ENCODE measurements at places on chromosomes 12 and 14. TPM values are rescaled to one million over a fixed set of nuclear protein-coding genes. Genes with fewer than 3 reads are reported as not detected.

Gene RAN
- 1,163 TPM for total RNA-seq

Gene ADCY4
- 41.8 TPM for total RNA-seq

Gene REP15
- total RNA-seq = 1.3 TPM

Gene STYK1
- total RNA-seq = 21.8 TPM

Gene CLEC14A
- 256 TPM for total RNA-seq

Gene RND1
- total RNA-seq = 1.4 TPM

Gene SLC17A8
- not detected for total RNA-seq

DNA sequence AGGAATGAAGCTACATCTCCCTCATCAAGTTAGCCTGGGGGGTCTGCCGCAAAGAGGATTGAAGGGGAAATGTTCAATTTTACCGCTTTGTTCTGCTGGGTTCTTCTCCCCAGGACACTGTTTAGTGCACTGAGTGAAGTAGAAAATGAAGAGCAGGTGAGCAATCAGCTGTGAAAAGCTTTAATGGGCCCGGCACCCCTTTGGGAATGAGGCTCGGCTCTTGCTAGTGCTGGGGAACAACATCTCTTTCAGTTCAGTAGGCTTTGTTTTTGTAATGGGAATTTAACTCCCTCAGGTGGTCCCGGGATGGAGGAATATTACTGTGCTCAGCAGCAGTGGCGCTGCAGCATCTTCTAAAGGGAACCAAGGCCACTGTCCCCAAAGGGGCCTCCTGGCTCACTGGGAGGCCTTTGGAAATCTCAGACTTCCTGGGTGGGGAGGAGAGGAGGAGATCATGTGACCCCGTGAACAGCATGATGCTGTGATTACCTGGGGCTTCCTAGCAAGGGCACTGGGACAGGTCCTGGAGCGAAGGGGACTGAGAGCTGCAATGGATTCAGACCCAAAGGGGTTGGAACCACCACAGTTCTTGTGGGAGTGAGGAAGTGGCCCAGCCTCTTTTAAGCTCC lies 85.2 kb upstream of the MAX start:
- no peak for DNase-seq

GRCh38 chr12:41074473-41074769 lies 113.7 kb upstream of the PDZRN4 start:
- no peak for DNase-seq

- DNase-seq = no peak
These were observed 419.6 kb downstream of the MED13L start for GRCh38 chr12:115857923-115858322.

- no peak for DNase-seq
These were observed 45.6 kb downstream of the GPHB5 start for GRCh38 chr14:63273129-63273528.

DNA sequence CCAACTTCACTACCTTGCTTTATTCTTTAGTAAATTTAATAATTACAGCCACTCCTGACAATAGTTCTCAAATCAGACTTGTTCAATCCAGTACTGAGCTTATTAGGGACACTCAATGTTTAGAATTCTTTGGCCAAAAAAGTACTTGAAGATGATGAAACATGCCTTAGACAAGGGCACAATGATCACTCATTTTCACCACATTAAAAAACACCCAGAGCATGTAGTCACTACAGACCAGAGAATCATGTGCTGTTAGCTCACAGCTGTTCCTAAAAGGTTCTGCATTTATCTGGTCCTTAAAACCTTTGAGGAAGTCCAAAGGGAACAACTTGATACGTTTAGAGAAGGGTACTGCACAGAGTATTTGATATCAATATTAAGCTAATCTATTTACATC lies 98.7 kb downstream of the INSM2 start:
- DNase-seq = no peak

DNA sequence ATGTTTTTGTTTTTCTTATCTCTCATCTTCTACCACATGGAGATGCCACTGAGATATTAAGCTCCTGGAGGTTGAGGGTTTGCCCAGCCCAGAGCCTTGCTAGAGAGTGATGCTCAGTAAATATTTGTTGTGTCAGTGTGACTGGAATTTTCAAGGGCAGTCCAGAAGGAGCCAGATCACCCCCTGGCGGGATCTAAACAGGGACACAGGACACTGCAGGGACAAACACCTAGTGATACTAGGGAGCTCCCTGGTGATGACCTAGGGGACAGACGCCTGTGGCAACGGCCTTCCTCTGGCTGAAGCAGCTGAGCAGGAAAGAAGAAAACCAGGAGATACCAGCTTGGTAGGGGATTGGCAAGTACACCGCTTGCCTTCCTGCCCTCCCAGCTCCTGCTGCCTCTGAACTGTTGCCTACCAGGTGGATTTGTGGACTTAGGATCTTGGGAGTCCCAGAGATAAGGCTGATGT lies 714.4 kb upstream of the TBX3 start:
- DNase-seq = no peak

GRCh38 chr12:12032851-12033797 lies 37.6 kb upstream of the BCL2L14 start:
- peak; percentile 67 for DNase-seq

DNA sequence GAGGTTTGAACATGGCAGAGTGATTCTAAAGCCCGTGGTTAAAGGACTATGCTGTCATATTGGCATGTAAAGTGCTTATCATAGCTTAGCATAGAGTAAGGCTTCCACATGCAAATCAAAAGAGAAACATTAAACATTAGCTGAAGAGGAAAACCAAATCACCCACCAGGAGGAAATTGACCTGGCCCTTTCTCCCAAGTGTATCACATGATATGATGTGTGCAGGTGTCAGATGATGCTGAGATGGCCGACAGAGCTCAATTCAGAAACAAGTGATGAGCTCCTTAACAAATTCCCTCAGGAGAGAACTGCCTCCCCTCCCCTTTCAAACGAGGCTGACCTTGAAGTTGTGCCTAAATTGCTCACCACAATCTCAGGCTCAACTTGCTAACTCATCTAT lies 217.1 kb upstream of the BTG1 start:
- DNase-seq = no peak

GRCh38 chr12:5047729-5048128 lies 4.0 kb downstream of the KCNA5 start:
- DNase-seq = no peak

DNA sequence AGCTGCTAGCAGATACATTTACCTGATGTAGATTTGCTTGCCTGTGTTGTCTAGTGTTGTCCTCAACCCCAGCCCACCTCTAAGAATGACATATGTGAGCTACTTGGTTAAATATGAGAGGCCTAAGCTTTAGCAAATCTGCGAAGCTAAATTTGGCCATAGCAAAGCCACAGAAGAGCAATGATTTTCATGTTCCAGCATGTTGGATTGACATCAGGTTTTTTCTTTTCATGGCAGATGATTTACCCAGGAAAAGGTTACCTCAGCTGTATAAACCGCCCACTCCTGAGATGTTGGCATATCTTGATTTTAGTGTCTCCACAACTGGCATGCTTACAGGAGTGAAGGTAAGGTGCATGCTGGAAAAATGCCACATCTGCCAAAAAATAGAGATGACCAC lies 36.4 kb upstream of the ATF1 start:
- no peak for DNase-seq

GRCh38 chr12:27703720-27704452 lies 6.7 kb upstream of the MRPS35 start:
- DNase-seq = peak; percentile 39

- DNase-seq = no peak
These were observed 153.9 kb downstream of the CHST11 start for GRCh38 chr12:104610513-104611235.

GRCh38 chr12:21672146-21672545 lies 14.5 kb upstream of the LDHB start:
- no peak for DNase-seq

GRCh38 chr14:60815371-60815770 lies 80.8 kb downstream of the MNAT1 start:
- no peak for DNase-seq

DNA sequence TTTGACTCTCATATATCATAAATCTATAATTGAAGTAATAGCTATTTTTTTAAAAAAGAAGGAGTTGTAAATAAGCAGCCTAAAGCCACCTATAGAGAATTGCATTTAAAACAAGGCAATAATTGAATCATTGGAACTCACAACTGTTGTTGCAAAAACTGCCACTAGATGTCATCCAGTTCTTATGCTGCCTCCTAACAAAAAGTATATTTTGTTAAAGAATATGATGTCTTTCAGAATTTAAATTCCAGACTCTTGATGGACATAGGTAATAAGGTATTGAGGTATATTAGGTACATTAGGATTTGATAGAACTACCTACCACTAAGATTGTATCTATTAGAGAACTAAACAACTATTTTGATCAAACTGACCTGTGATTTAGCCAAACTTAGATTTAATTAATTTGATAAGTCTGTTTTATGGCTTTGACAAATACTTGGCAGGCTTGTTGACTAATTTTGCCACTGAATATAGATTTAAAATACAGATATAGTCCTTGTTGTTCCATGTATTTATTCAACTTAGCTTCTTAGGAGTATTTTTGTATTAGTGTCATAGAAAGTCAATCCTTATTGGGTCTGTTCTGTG lies 401.4 kb downstream of the RPL10L start:
- DNase-seq = no peak

GRCh38 chr12:62621101-62621638 lies 154.5 kb downstream of the MON2 start:
- no peak for DNase-seq

DNA sequence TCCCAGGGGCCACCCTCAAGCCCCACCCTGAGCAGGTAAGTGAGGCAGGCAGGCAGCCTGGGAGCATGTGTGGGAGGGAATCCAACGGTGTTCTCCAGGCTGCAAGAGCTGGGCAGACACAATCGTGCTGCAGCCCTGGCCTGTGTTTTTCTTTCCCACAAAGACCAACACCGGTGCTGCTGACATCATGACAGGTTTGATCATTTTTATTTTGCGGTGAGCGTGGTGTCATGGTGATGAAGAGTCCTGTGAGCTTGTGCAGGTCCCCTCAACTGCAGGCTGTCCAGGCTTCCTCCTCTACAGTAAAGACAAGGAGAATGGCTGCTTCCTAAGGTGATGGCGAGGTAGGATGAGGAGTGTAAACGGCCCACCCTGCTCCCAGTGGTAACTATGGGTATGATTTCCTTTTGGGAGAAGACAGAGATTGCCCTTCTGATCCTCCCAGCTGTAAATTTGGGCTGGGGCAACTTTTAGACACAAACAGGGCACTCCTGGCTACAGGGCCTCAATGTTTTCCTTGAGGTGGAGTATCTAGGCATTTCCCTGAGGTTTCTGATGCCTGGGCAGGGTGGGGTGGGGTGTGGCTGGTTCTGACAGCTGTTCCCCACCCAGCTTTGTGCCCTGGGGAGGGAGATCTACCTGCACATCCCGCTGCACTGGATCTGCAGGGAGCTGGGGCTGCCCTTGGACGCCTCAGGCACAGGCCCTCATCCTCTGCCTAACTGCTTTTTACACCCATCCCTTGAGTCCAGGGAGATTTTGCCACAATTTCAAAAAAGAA lies 109.1 kb downstream of the VCPKMT start:
- DNase-seq = no peak

GRCh38 chr12:11885261-11886038 lies 185.3 kb upstream of the BCL2L14 start:
- DNase-seq = peak; percentile 94

GRCh38 chr14:100042286-100042685 lies 22.9 kb upstream of the EVL start:
- no peak for DNase-seq

DNA sequence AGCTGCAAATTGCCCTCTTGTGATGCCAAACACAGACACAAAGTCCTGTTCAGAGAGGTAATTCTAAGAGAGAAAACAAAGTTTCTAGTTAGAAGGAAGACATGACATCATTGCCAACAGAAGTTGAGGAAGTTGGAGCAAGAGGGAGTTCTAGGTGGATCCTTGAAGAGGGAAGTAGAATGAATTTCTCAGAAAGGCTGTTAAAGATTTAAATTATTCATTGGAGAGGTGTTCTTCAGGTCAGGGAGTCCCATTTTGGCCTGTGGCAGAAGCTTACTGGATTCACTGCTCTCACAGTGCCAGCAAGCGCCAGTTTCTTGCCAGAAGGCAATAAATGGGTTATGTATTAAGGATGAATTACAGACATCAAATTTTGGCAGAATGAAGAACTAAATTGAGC lies 15.3 kb downstream of the TSFM start:
- DNase-seq = no peak

DNA sequence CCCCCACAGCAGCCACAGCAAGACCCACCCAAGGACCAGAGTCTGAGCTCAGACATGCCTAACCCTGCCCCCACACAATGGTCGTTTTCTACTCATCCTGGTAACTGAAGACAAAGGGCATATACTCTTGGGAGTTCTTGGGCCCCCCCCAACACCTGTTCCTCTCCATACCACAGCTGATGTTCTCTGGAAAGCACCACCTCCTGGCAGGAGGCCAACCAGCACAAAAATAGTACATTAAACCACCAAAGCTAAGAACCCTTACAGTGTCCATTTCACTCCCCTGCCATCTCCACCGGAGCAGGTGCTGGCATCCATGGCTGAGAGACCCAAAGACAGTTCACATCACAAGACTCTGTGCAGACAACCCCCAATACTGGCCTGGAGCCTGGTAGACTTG lies 80.6 kb upstream of the DAAM1 start:
- DNase-seq = no peak

- DNase-seq = no peak
These were observed 211.8 kb downstream of the BMP4 start for GRCh38 chr14:53744857-53745256.

- DNase-seq = peak; percentile 94
These were observed at the start of gene TFCP2 for GRCh38 chr12:51172515-51173431. Gene TFCP2, minus strand, starts transcription at chr12:51173135. Its CDS starts 713 bp downstream, at chr12:51172422.

DNA sequence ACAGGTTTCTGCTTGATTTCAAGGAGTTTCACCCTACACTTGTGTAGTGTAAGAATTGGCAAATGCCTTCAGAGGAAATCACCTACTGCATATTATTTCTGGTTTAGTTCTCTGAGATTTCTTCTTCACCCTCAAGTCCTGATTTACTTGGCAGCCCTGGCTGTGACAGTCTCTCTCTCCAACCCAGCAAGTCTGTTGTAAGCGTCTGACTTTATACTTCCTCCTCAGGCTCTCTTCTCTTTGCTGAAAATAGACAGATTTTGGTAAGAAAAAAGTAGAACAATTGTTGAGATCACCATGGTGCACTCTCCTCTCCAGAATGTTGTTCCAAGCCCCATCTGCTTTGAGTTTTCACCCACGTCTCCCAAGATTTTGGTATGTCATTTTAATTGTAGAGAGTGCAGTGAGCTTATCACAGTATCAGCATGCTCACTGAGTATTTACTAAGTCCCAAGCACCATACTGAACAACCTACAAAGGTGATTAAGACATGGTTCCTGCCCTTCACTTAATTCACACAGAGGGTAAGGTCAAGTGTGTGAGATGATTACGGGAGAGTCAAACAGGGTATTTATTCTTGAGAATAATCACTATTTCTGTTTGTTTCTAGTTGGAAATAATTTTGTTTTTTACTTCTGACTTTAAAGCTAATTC lies 148.7 kb downstream of the MDGA2 start:
- no peak for DNase-seq

Data from pulmonary artery endothelial cell (primary cell).